LNCaP clone FGC (cell line): ENCODE measurements at places on chromosomes 1 and 21.
A peak's percentile ranks its signal among the peaks of the same experiment; 100 is the strongest.

- DNase-seq: no peak
Measured at GRCh38 chr1:194940336-194941030, 1667.8 kb downstream of the KCNT2 start.

DNA sequence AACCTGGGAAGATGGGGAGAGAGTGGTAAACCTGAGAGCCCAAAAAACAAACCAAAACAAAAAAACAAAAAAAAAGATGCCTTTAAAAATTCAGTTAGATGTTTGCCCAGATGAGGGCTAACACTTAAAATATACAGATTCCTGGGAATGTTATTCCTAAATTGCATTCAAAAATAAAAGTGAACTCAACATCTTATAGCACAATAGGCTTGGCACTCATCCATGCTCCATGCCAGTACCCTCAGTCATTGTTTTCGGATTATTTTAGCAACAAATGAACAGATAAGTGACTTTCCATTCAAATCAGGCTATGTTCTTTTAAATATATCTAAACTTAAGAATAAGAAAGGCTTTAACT lies 3.7 kb downstream of the ATP1A1 start:
- DNase-seq: no peak

DNA sequence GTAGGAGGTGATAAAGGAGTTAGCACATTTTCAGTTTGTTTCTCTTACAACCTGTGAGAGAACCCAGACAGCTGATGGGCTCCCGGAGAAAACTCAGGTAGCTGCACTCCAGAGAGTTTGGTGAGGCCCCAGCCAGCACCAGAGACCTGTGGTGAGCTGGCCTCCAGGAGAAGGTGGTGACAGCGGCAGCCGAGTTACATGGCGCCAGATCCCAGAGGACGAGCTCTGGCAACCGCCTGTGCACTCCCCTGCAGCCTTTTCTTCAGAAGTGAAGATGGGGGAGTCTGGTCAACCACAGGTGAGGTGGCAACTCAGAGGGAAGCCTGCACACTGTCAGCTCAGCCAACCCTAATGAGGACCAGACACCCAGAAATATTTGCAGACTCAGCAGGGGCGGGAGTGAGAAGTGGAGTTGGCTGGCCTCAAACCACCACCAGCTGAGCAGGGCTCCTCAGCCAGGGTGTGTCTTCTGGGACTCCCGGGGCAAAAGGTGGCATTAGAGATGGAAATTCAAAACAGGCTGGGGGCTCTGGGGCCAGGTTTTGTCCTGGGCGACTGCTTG lies 209.7 kb downstream of the SETD4 start:
- no peak for DNase-seq

DNA sequence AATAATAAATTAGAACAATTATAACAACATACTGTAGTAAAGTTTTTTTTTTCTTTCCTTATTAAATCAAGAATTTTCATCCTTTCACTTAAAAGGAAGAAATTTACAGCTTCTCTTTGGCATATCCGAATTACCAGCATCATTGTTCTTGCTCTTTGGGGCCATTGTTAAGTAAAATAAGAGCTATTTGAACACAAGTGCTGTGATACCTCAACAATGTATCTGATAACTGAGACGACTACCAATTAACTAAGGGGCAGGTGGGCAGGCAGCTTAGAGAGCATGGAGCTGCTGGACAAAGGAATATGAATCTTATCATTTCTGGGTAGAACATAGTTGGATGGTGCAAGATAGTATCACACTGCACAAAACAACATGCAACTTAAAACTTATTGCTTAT lies 719.9 kb upstream of the TMPRSS15 start:
- no peak for DNase-seq

DNA sequence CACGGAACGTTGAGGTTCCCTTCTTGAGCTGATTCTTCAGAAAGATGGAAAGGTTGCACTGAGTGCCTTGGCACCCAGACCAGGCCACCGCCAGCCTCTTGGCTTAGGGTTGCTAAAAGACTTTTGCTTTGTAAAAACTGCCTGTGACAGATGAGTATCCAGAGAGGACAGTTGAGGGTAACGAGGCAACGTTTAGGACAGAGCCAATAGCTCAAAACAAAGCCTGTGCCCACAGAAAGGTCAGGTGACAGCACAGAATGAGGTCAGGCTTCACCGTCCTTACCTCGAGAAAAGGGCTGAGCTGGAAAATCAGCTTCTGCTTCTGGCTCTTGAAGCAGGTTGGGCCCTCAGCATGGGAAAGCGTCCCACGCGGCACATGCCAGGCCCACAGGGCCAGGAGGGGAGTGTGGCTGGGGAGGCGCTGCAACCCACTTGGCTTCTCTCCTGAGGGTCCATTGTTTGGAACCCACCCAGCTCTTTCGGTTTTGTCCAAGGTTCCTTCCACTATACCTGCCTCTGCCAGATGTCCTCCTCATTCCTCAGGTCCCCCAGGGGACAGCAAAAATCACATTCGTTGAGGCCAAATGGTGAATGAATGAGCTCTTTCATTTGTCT lies 55.5 kb downstream of the SCCPDH start:
- DNase-seq: no peak

GRCh38 chr1:150562446-150563339 lies 13.5 kb downstream of the ADAMTSL4 start:
- no peak for DNase-seq

DNA sequence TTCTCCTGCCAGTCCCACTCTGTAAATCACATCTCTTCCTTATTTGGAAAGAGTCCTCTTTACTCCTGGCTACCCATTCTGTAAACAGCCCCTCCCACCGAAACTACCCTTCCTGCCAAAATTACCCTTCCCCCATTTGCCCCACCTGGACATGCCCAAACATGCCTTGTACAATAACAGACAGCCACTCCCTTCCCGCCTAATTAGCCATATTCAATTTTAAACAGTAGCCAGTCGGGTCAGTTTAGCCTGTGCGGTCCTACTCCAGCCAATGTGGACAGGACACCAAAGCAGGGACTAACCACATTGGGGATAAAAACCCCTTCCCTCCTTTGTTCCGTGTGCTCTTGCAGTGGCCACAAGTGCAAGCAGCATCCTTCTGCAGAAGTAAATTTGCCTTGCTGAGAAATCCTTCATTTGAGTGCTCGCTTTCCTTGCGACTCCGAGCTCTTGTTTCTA lies 56.3 kb upstream of the MAP10 start:
- DNase-seq: peak; percentile 50
